ENCODE measurements at places on chromosomes 1 and 21.

GRCh38 chr1:109768335-109768650, 4.6 kb upstream of the EPS8L3 start:
- no peak for DNase-seq

DNA sequence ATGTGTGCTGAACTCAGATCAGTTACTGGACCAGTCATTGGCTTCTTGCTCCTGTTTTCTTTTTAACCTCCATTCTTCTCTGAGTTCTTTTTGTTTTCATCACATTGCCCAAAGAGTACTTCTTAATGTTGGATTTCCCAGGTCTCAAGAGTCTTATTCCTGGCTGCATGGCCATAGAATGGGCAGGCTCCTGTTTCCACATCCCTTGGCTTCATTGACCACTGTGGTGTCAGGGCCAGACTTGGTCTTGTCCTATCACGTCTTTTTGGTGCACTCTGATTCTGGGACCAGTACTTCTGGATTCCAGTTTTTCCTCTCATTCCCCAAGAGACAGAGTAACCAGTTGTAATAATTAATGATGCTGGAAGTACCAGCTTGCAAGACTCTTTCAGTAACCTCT, 41.8 kb downstream of the MRPS6 start:
- no peak for DNase-seq

GRCh38 chr1:208174200-208174599, 70.0 kb downstream of the PLXNA2 start:
- peak; percentile 43 for DNase-seq

GRCh38 chr1:65458730-65459396, 38.4 kb downstream of the LEPR start:
- no peak for DNase-seq

DNA sequence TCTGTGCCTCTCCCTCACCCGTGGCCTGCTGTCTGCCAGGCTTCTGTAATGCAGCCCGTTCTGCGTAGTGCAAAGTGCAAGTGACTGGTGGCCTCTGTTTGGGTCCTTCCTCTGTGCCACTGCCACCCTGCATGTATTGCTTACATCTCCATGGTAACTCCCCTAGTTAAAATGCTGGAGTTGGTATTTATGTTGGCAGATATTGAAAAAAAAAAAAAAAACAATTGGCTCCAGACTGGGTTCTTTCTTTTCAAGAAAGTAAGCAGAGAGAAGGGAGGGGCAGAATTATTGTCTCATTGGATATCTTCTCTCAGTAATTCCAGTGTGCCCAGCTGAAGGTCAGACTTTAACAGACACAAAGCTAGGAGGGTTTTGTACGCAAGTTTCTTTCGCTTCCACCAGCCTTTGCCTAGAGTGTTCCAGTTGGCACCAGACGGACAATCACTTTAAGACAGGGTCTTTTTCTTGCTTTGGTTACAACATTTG, 242.3 kb downstream of the PBX1 start:
- no peak for DNase-seq

- DNase-seq: peak; percentile 74
Measured at GRCh38 chr1:165637427-165637826, 6.4 kb downstream of the MGST3 start.

- DNase-seq: no peak
Measured at GRCh38 chr21:38954588-38955004, 148.9 kb downstream of the ETS2 start.

Data from fibroblast of upper back skin (primary cell).